CD8-positive, alpha-beta T cell (primary cell): ENCODE measurements at places on chromosomes 11 and 22.

GRCh38 chr22:44224166-44224565 lies 43.4 kb downstream of the PARVG start:
- no peak for DNase-seq

DNA sequence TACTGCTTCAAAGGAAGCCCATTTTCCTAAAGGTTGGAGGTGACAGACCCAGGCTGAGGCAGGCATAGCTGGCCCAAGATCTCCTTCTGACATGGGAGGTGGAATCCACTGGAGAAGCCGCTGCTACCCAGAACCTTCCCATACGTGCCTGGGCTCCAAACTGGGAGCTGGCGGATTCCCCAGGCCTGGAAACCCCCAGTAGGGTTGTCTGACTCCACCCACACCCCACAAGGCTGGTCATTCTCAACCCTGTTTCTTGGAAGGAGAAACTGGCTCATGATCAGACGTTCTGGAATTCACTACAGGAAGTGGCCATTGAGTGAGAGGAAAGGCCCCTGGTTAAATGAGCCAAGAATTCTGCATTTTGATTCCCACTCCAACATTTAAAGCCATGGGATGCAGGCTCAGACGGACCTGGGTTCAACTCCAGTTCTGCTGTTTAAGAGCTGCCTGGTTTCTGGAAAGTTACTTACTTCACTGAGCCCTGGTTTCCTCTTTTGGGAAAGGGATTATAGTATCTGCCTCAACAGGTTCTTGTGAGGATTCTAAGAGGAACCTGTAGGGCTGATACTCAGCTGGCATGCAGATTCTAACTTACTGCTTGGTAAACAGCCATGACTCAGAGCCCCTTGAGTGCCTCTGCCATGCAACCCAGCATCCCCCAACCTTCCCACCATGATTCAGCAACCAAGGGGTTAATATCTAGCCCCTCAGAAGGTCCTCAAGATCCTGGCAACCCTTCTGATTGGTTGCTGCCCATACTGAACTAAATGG lies 19.4 kb upstream of the TSKU start:
- no peak for DNase-seq

GRCh38 chr22:33299245-33299956 lies 241.2 kb upstream of the SYN3 start:
- DNase-seq, result no peak

DNA sequence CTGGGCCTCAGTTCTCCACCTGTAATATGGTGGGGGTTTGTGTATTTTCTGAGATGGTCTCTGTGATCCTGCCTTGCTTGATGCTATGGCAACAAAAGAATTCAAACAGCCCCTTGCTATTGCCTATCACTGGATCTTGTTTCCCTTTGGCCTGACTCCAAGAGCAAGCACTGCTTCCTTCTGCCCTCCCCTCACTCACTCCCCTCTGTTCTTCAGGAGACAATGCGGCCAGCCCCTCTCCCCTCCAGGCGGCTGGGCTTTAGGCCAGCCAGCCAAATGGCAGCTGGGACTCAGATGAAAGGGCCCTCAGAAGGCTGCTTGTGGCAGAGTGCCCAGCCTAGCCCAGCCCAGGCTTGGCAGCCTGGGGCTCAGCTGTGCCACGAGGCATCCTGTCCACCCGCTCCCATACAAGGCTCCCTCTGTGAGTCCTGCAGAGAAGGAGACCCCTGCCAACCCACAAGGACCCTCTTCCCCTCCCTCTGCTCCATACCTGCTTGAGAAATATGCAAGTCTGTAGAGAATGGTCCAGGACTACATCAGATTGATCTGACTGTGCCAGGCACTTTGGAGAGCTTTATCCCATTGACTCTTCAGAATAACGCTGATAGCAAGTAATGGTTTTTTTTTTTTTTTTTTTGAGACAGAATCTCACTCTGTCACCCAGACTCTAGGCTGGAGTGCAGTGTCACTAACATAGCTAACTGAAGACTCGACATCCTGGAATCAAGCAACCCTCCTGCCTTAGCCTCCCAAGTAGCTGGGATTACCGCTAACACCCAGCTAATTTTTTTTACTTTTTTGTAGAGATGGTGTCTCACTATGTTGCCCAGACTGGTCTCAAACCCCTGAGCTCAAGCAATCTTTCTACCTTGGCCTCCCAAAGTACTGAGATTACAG lies 7.6 kb upstream of the KCTD14 start:
- DNase-seq, result no peak

DNA sequence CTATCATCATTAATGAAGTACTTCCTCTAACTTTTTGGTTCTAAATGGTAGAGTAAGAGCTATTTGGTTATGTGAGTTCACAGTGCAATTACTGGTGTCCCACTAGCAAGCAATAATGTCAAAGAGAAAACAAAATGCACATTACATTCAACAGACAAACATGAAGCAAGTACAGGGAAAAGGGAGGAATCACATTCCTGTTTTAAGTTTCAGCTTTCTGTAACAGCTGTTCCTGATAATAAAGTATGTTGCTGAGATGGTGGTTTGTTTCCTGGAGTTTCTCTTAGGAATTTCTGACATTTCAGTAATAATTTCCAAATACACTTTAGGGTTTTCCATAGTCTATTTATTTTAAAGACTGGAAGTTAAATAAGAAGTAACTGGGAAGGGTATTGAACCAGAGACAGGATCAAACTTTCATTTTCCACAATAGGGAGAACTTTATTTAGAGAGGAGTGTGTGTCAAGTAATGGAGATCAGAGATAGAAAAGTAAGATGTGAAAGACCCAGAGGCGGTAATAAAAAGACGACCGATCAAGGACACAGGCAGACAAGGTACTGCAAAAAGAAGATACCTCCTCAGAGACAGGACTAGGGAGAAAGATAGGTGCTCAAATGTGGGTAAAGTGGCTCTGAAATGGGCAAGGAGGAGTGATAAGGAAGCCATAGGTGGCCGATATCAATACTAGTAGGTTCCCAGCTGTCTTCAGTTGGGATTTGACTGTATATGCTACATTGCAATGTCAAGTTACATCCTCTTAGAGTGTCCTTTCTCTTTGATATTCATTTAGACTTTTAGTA lies 20.8 kb upstream of the CLNS1A start:
- DNase-seq, result no peak

- no peak for DNase-seq
Observed at GRCh38 chr11:111730871-111731591, 35.2 kb downstream of the PPP2R1B start.

DNA sequence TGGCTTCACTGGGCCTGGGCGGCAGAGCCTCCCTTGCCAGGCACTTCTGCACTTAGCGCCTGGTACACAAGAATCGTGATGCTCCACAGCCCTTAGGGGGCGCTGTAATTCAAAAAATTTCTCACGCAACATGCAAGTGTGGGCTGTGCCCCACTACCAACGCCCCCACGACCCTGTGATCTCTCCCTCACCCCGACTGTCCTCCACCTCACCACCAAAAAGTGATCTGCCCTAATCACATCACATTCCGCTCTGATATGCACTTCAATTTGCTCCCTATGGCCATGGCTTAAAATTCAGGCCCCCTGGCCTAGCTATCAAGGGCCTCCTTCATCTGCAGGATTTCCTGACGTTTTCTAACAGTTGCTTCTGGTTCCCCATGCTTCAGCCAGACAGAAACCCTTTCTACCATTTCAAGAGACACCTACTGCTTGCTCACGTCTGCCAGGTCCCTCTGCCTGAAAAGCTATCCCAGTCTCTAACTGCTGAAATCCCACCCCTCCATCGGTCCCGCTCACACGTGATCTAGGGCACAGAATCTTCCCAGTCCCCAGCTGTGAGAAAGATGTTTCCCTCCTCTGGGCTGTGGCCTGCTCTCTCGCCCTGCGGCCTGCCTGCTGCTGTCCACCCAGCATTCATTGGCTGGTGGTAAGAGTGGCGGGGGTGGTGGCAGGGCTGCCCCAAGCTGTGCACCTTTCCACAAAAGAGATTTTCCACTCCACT lies 27.9 kb upstream of the LRRC32 start:
- DNase-seq, result no peak

DNA sequence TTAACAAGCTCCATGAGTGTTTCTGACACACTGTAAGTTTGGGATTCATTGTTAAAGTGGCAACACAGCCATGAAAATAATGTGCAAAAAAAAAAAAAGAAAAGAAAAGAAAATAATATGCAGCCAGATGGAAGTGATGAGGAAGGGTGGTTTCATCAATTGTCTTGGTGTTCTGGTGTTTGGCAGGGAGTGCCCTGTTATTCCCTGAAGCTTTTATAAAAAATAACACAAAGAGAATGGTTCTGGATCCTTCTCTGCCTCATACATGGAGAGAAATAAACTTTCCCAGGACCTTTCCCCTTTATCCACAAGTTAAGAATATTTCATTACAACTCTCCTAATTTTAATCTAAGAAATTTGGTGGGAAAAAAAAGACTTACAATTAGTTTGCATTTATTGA lies 16.7 kb downstream of the AMOTL1 start:
- DNase-seq, result no peak
